ENCODE measurements at places on chromosomes 5 and 9.

DNA sequence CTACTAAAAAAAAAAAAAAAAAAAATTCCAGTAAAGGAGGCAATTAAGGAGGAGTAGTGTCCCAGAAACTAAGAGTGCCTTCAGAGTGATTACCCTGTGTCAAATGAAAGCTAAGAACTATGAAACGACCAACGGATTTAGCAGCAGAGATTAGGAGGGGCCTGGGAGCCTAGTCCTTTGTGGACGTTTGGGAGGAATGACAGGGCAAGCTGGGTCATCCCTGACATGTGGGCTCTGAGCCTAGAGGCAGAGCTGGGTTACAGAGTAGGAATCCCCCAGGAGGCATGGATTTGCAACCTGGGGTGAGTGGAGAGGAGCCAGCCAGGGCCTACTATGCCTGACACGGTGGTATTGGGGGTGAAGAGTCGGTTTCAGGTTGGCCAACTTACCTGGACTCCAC is 4.3 kb upstream of the ARID3C start:
- DNase-seq, result no peak

- DNase-seq, result no peak
Measured at GRCh38 chr5:66840511-66841013, 244.4 kb downstream of the MAST4 start.

GRCh38 chr5:2253040-2253975 is 370.6 kb upstream of the IRX4 start:
- DNase-seq, result no peak

GRCh38 chr9:71937070-71937625 is 25.7 kb downstream of the C9orf85 start:
- no peak for DNase-seq

GRCh38 chr5:126513302-126513701 is 81.7 kb downstream of the ALDH7A1 start:
- DNase-seq, result no peak

GRCh38 chr9:121235512-121235911 is 32.5 kb upstream of the GSN start:
- DNase-seq, result no peak

DNA sequence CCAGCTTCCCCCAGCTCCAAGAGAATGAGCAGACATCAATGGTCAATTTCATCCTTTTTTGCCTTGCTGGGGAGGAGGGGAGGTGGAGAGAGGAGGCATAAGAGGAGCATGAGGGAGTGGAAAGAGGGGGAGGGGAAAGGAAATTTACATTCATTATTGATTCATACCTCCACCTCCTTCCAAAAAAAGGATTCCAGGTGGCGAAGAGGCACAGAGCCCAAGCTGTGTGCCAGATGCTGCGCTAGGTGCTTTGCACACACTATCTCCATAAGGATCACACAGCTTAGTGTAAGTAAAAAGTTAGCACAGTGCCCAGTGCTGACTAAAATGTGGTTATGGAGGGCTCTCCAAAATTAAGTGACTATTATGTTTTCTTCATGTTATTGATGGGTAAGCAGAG is 11.0 kb downstream of the ASTN2 start:
- DNase-seq, result no peak

DNA sequence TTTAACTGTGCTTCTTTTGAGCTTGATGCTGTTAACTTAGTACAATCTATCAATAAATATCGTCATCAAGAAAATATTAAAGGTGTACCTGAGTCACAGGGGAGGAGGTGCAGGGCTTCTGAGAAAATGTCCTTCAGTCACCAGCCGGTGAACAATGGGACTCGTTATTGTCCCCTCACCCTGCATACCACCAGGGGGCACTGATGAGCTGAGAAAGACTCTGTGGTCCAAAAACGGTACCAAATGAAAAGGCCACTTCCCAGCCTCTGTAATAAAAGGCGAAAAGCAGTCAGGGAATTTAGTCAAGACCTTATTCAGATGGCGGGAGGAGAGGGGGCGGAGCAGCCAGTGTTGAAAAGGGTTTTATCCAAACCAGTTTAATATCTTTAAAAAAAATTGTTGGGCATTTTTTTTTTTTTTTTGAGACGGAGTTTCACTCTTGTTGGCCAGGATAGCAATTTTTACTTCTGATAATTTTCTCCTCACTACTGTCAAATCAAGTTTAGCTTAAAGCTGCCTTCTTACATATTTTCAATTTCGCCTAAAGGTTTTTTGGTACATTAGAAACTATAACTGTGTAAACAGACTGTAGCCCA is 271.9 kb upstream of the ADAMTS16 start:
- DNase-seq, result no peak

All from activated T-helper 1 cell treated with anti-CD3 and anti-CD28 coated beads, Interleukin-2, amount 50 U/mL, for 16 hours (primary cell).